ENCODE measurements at places on chromosomes 1 and 21.

DNA sequence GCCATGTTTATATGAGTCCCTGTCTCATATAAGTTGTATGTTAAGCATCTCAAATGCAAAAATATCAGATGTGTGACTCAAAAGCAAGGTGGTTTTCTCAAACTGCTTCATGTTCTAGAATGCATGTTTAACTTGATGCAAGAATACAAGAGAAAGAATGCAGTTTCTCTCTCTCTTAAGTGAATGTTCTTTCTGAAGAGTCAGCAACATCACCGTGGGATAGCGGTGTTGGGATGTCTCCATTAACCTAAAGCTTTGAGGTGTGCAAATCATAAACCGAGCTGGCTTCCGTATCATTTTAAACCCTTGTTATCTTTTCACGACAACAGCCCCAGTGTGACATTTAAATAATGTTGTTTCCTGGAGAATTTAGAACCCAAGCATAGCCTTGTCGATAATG is 48.4 kb upstream of the TARBP1 start:
- no peak for DNase-seq

- DNase-seq = no peak
Observed at GRCh38 chr1:233641029-233641428, 27.1 kb downstream of the KCNK1 start.

GRCh38 chr1:41504114-41505035 is 19.9 kb upstream of the EDN2 start:
- DNase-seq = no peak

- no peak for DNase-seq
Observed at GRCh38 chr21:25323356-25323949, 283.8 kb downstream of the MRPL39 start.

- DNase-seq = no peak
Observed at GRCh38 chr1:12556957-12557935, 60.8 kb downstream of the DHRS3 start.

- DNase-seq = no peak
Observed at GRCh38 chr1:177255411-177255810, 84.7 kb downstream of the BRINP2 start.

- no peak for DNase-seq
Observed at GRCh38 chr1:97160818-97161217, 439.2 kb downstream of the PTBP2 start.
